Thoracic aorta endothelial cell (primary cell): ENCODE measurements at places on chromosomes 13 and 19. TPM values are rescaled to one million over a fixed set of nuclear protein-coding genes. Genes with fewer than 3 reads are reported as not detected.

Gene MAMSTR
- total RNA-seq = 0.27 and 0.43 TPM in 2 replicates

Gene SLC1A6
- not detected in 2 replicates for total RNA-seq

Gene SULT2A1
- not detected in 2 replicates for total RNA-seq

Gene CRLF1
- 0.07 TPM in 1 of 2 replicates, not detected in the other for total RNA-seq
